ENCODE measurements at places on chromosomes 5 and 9.

DNA sequence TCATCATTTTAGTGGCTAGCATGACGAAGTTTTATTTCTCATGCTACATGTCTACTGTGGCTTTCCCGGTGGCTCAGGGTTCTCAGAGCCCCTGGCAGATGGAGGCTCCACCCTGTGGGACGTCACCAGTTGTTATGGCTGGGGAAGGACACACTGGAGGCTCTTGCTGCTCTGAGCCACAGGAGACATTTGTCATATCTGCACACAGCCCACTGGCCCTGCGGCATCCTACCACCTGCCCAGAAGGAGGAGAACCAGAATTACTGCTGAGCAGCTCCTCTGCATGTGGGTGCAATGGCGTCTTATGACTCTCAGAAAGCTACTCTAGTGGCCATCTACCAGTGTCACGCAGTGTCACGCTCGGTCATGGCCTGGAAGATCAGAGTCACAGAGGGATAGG is 6.6 kb downstream of the OR13J1 start:
- DNase-seq, result no peak

- no peak for DNase-seq
Observed at GRCh38 chr5:163574472-163575440, 69.3 kb downstream of the MAT2B start.

- no peak for DNase-seq
Observed at GRCh38 chr5:137374110-137374714, 124.9 kb downstream of the SPOCK1 start.

DNA sequence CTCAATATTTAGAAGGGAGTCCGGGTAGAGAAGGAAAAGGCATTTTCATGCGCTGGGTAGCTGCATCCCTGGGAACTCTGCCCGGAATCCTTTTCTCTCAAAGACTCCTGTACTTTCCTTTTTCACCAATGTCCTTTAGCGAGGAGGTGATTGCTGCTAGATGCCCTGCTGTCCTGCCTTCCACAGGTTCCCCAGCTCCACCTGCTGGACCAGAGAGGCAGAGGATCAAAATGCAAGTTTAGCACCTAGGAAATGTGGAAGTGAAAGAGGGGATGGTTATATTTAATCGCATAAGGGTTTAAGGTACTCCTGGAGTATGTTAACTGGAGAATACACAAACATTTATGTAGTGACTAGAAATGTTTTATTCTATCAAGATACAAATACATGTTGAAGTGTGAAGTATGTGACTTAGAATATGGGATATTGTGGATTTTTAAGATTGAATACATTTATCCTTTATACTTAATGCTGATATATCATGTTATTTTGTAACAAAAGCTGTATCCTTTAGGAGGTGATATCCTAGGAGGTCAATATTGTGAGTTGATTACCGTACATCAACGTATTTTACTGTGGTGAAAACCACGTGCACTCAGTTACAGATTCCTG is 145.7 kb downstream of the ARHGAP26 start:
- DNase-seq, result no peak

- DNase-seq, result no peak
Observed at GRCh38 chr9:70195456-70195855, 63.3 kb upstream of the SMC5 start.

All from central memory CD4-positive, alpha-beta T cell (primary cell).